ENCODE measurements at places on chromosomes 4 and X. TPM values are rescaled to one million over a fixed set of nuclear protein-coding genes. Genes with fewer than 3 reads are reported as not detected.

DNA sequence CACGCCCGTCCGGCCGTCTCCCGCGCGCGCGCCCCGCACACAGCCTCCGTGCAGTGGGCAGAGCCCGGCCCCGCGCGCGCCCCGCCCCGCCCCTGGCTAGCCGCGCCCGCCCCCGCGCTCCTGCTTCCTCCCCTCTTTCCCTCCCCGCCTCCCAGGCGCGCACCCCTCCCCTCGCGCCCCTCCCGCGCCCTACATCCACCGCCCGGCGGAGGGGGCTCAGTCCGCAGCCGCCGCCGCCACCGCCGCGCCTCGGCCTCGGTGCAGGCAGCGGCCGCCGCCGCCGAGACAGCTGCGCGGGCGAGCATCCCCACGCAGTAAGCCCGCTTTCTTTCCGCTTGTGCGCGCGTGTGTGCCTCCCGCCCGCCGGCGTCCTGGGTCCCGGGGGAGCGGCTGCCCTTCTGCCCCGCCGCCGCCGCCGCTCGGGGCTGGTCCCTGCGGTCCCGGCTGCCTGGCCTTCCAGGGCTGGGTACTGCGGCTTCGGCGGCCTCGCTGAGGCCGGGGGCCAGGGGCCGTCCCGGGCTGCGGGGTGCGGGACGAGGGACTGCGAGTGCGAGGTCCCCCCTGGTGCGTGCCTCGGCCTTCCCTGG, at the start of gene FHL1:
Gene FHL1, plus strand, starts transcription at position 219 of the 587 bp plus-strand sequence.
- peak; percentile 16 for DNase-seq

- no peak for DNase-seq
These were observed 850 bp downstream of the IGBP1 start for GRCh38 chrX:70134116-70134477.

DNA sequence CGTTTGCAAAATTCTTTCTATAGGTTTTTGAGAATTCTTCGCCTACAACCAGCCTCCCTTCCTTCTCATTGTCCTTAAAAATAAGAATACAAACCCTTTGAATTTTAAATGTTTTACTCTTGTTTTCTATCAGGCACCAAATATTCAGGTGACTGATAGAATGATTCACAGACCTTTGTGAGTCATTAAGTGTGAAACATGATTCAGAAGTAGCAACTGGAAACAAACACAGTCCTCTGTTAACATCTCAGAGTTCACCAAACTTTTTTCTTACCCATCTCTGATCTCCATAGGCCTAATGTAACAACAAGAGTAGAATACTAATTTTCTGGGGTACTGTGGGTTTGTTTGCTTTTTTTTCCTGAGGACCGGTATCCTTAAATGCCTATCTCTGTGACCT, 63.4 kb upstream of the MAB21L2 start:
- no peak for DNase-seq

- DNase-seq, result no peak
These were observed 90.4 kb upstream of the RAB40AL start for GRCh38 chrX:102846544-102847236.

DNA sequence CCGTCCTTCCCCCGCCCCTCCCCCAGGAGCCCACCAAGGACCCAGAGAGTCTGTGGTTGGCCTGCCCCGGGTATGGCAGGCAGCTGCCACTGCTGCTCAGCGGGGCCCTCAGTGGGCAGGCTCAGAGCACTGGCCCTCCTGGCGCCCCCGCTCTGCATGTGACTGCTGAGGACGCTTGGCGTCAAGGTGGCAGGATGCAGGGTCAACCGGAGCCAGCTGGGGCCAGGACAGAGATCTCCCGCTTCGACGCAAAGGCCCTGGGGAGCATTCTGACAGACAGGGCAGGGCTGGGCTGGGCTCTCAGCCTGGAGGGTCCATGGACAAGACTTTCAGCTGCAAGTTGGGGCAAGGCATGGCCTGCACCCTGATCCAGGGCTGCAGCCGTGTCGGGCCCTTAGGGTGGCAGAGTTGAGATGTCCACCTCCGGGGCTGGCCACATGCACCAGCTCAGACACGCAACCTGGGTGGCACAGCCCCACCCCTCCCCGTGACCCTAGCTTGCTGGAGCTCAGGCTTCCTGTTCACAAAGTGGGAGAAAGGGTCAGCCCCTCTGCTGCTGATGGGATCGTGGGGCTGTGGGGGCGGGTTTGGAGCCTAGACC, 30.3 kb downstream of the LRPAP1 start:
- DNase-seq, result no peak

GRCh38 chr4:152735396-152735859, 44.1 kb downstream of the TIGD4 start:
- no peak for DNase-seq

ARHGAP36 gene
- 1.1 TPM for total RNA-seq
